ENCODE measurements at places on chromosomes 3 and 15. TPM values are rescaled to one million over a fixed set of nuclear protein-coding genes. Genes with fewer than 3 reads are reported as not detected.

Gene MUSTN1
- not detected for total RNA-seq

GRCh38 chr15:72136170-72137051 lies 18.2 kb downstream of the SENP8 start:
- DNase-seq, result no peak

- peak; percentile 98 for DNase-seq
These were observed 49.8 kb downstream of the NIPA2 start for GRCh38 chr15:22888120-22888859.

- DNase-seq, result no peak
These were observed 27.7 kb upstream of the TRA2B start for GRCh38 chr3:185965496-185965895.

GRCh38 chr15:82397817-82398216 lies 31.8 kb upstream of the GOLGA6L9 start:
- DNase-seq, result no peak

GRCh38 chr15:86009727-86010126 lies 69.9 kb upstream of the AGBL1 start:
- no peak for DNase-seq

- DNase-seq, result no peak
These were observed 470.9 kb downstream of the LPP start for GRCh38 chr3:188624828-188625227.

DNA sequence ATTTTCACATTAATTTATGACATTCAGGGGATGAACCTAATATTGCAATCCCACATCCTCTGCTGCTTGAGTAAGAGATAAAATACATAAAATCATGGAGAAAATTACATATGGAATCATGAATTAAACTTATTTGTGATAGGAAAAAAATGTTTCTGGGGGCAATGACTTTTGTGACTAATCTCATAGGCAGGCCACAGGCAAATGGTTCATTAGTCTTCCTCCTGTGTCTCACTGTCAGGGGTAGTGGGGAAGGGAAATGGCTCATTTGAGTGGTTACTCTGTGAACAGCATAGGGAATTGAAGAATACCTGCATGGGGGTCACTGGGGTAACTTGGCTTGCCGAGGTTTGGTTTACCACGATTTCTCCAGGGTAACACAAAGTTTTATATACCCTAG lies 72.0 kb downstream of the TFG start:
- no peak for DNase-seq

Data from fibroblast of villous mesenchyme (primary cell).